Glomerular endothelial cell (primary cell): ENCODE measurements at places on chromosomes 5 and 9. TPM values are rescaled to one million over a fixed set of nuclear protein-coding genes. Genes with fewer than 3 reads are reported as not detected.

DNA sequence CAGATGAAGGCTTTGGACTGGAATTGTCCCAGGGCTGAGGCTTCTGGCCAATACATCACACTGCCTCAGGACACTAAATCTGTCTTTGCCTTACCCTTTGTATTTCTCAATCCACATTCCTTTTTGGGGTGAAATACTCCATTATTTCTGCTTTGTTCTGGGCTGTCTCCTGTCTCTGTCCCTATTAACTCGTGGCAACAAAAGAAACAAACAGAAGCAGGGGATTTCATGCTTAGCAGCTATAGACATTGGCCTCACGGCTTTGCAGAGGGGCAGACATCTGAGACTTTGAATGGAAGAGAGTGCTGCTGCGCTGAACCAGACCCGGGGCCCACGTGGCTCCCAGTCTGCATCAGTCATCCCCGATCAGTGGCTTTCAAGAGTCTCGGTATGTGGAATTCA is 129.7 kb downstream of the ARL15 start:
- DNase-seq, result no peak

The SHISAL2B gene
- not detected in 2 replicates for total RNA-seq

The NDUFB6 gene
- total RNA-seq, result 37.0 and 66.6 TPM in 2 replicates

DNA sequence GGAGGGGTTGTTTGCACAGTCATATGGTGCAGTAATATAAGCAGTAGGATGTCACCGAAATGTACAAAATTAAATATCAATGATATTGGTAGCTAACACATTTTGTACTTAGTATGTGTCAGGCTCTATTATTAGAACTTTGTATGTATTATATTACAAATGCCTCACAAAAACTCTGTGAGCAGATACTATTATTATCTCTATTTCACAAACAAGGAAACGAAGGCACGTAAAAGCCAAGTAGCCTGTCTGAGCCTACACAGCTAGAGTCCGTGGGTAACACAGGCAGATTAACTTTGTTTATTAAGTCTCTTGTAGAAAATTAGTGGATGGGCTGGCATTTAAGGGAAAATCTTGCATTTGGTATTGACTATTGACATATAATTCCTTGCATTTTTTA is 284.3 kb upstream of the DAB2 start:
- no peak for DNase-seq

The GFI1B gene
- not detected in 2 replicates for total RNA-seq

GRCh38 chr9:117869712-117870111 is 165.5 kb downstream of the TLR4 start:
- no peak for DNase-seq

The TPM2 gene
- 290 and 300 TPM in 2 replicates for total RNA-seq

DNA sequence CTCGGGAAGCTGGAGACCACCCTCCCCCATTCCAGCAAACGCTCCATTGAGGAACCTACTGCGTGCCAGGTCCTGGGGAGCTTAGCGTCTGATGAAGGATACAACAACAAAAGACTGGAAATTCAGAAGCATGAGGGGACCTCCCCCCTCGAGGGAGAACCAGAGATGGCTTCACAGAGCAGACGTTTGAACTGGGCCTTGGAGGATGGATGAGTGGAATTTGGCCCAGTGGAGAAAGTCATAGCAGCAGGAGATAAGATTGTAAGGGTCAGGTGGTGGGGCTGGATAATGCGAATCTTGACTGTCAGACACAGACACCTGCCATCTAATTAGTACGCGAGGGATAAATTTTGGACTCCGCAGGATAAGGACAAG is 1.2 kb upstream of the SLC25A51 start:
- DNase-seq, result no peak

DNA sequence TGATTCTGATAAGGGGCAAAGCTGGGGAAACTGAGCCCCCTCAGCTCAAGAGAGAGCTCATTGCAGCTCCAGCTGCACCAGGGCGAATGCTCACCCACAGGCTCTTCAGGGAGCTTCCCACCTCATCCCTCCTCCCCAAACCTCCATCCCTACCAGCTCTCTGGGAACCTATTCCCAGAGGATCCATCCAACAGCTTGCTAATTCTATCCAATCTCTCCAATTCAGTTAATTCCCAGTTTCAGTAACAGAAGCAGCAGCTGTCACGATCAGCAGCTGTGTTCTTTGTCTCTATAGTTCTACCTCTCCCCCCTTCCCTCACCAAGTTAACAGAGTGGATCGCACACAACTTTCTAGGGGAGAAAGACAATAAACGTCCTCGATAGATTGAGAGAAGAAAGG is 135.5 kb upstream of the EFNA5 start:
- DNase-seq, result no peak

DNA sequence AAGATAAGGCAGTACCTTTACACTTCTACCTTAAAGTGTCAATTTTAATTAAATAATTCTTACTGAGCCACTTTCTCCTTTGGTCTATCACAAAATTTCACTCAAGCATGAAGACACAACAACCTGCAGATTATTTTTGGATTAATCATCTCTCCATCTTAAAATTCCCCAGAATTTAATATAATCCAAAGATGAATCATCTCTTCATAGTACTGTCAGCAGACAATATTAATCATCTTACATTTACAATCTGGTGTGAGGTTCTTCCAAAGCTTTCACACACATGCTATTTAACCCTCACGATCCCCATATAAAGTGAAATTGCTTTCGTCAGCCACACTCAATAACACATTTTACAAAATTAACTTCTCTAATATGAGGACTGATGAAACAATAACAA is 43.0 kb downstream of the LHFPL2 start:
- no peak for DNase-seq

The OR13C4 gene
- total RNA-seq, result not detected in 2 replicates

The TNFSF8 gene
- not detected in 2 replicates for total RNA-seq

GRCh38 chr5:159083548-159084452 is 15.9 kb downstream of the EBF1 start:
- no peak for DNase-seq

The MCCC2 gene
- 30.8 and 34.0 TPM in 2 replicates for total RNA-seq

DNA sequence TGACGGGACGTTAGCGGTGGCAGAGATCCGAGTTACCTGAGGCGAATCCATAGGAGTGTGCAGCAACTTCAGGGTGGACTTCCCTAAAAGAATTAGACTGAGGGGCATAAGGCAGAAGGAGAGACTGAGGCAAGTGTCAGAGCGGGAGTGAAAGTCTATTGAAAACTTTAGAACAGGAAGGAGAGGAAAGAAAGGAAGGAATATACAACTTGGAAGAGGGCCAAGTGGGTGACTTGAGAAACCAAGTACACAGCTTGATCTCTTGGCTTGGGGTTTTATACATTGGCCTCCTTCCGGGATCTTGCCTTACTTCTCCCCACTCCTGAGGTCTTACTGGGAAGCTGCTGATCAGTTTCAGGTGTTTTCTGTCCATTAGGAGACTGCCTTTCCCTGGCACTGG is 84.9 kb downstream of the SNX18 start:
- no peak for DNase-seq

DNA sequence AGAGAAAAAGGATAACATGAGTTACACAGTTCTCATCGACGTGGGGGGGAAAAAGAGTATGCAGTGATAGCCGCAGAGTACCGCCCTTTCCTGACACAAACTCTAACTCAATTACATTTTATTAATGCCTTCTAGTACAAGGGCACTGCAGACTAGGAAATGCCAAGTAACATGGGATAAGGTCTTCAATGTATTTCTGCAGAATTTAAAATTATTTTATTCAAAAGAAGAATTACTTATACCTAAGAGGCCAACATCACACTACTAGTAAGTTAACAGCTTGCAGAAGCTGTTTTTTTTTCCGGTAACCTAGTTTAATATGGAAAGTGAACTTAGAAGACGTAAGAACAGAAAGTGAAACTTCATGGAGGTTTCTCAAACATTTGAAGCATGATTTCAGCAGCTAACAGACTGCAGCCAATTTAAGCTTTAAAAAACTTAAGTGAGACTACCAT is 3.9 kb downstream of the SETX start:
- no peak for DNase-seq

The SLC34A1 gene
- not detected in 2 replicates for total RNA-seq

DNA sequence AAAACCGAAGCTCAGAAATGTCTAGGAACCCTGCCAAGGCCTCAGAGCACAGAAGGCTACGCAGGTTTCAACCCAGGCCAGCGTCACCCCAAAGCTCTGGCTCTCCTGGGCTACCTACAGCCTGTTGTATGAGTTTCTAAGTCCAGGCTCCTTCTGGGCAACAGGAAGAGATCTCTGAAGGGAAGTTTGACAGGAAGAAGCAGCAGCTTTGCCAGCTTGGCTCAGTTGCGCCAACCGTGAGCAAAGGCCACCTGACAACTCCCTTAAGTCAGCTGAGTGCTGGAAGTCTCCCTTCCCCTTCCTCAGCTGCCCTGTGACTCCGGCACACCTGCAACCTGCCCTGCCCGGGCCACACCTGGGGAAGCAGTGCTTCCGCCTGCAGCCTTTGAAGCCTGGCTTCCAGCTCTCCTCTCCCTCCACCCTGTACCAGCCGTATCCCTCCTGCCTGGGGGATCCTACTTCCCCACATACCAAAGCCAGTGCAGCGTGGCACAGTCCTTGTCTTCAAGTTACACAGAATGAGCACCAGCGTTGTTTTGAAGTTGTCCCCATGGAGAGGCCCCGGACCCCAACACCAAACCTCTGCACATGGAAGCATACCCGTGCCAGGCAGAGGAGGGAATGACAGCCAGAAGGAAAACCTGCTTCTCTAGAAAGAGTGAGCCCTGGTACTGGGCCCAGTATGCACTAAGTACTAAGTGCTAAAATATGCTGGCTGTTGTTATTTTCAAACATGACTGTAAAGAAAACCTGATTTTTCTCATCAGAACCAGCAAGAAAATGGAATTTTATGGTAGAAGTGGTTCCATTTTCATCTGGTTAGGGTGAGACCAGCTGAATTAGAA is 36.5 kb downstream of the SHB start:
- no peak for DNase-seq

DNA sequence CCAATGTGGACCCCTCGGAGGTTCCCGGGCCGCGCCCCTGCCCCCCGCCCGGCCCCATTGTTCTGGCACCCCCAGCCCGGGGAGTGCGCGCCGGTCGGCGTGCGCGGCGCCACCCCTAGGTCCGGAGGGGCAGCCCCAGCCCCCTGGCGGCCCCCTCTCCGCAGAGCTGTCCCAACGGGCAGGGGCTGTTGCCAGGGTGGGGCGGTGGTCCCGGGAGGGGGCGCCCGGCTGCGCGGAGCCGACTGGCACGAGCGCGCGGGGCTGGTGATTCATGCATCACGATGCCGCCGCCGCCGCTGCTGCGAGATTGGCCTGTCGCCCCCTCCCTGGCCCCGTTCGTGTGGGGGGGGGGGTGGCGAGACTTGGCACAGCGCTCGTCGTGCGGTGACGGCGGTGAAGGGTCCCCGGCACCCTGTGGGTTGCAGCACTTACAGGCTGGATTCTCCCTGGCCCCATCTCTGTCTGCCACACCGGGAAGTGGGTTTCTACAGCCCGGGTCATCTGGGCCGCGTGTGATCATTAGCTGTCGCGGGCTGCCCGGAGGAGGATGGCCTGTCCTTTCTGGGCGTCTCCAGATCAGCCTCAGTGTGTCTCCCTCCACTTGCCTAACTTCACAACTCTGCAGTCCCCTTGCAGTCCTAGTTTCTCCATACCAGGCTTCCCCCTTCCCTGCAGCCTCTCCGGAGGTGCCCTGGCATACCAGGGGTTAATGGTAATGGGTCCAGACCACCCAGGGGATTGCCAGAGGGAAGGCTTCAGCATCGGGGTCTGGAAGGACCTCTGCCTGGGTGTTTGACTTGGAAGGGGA is 858 bp downstream of the NCS1 start:
- DNase-seq, result no peak

DNA sequence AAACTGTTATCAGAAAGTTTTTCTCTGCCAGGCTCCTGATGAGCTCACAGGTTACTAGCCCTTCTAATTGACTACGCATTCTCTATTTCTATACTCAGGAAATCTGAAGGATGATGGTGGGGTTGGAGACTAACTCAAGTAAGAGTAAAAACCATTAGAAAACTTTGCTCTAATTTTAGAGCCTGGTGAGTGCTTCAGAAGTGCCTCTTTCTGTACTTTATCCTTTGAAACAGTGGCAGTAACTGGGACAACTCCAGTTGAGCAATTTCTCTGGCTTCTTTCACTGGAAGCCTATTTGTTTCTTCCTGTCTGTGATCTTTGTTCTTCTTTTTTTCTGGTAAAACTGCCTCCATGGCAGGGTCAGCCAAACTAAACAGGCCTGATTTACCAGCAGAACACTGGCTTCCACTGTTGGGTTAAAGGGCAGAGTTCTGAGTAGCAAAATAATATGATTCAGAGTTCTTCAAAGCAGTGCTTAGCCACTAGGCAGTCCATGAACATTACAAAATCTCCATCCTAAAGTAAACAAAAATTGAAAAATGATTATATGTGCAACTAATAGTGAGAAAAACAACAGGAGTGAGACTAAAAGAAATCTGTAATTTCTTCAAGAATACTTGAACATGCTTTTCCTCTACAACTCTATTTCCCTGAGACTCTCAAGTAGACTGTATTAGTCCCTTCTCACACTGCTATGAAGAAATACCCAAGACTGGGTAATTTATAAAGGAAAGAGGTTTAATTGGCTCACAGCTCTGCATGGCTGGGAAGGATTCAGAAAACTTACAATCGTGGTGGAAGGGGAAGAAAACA is 79.8 kb downstream of the MROH2B start:
- DNase-seq, result no peak
